Heart right ventricle (tissue), 16 donors: ENCODE measurements at places on chromosomes 2 and 18. TPM values are rescaled to one million over a fixed set of nuclear protein-coding genes. Genes with fewer than 3 reads are reported as not detected.

TRIB2 gene
- 31.7 TPM for polyA plus RNA-seq

CYP27A1 gene
- 9.1 TPM for polyA plus RNA-seq

MOCOS gene
- polyA plus RNA-seq: 0.95 TPM

HEATR5B gene
- 10.6 TPM for polyA plus RNA-seq

LRRC30 gene
- polyA plus RNA-seq: not detected

SLC9A2 gene
- polyA plus RNA-seq: under 0.01 TPM

LYPD6B gene
- not detected for polyA plus RNA-seq

TEKT4 gene
- polyA plus RNA-seq: not detected

ATOH8 gene
- 45.9 TPM for polyA plus RNA-seq

ASB18 gene
- polyA plus RNA-seq: 4.2 TPM

GALNT5 gene
- polyA plus RNA-seq: not detected

CPO gene
- polyA plus RNA-seq: 0.59 TPM

AKAIN1 gene
- not detected for polyA plus RNA-seq

ZNF892 gene
- polyA plus RNA-seq: 1.3 TPM

OSBPL1A gene
- 28.1 TPM for polyA plus RNA-seq

CCDC74A gene
- 1.2 TPM for polyA plus RNA-seq

FEV gene
- polyA plus RNA-seq: not detected

SPOPL gene
- polyA plus RNA-seq: 2.2 TPM

AAMP gene
- polyA plus RNA-seq: 116 TPM

G6PC2 gene
- not detected for polyA plus RNA-seq

TBR1 gene
- not detected for polyA plus RNA-seq
